ENCODE measurements at places on chromosomes 4 and X.

GRCh38 chr4:42579903-42580302 lies 77.0 kb downstream of the ATP8A1 start:
- no peak for DNase-seq

DNA sequence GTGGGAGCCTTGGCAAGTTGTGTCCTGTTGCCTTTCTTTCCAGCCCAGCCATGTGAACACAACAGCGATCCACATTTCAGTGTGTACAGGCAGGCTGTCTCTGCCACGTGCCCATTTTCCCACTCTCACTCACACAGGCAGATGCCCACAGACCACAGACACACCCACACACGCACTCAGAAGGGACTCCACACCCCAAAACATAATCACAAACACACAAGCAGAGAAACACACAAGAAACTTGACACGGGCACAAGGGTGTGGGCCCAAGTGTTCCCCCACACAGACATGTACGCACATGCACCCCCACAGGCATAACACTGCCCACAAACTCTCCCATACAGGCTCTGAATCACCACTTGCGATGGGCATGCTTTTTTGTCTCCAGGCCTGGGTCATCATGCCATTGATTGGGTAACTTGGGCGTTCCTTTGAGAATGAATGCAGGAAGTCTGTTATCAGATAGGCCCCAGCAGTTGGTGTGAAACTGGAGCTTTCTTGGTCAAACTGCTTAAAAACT lies 84.3 kb downstream of the NBDY start:
- peak; percentile 50 for DNase-seq

- DNase-seq, result no peak
Observed at GRCh38 chr4:26317766-26318165, 3.0 kb upstream of the RBPJ start.

DNA sequence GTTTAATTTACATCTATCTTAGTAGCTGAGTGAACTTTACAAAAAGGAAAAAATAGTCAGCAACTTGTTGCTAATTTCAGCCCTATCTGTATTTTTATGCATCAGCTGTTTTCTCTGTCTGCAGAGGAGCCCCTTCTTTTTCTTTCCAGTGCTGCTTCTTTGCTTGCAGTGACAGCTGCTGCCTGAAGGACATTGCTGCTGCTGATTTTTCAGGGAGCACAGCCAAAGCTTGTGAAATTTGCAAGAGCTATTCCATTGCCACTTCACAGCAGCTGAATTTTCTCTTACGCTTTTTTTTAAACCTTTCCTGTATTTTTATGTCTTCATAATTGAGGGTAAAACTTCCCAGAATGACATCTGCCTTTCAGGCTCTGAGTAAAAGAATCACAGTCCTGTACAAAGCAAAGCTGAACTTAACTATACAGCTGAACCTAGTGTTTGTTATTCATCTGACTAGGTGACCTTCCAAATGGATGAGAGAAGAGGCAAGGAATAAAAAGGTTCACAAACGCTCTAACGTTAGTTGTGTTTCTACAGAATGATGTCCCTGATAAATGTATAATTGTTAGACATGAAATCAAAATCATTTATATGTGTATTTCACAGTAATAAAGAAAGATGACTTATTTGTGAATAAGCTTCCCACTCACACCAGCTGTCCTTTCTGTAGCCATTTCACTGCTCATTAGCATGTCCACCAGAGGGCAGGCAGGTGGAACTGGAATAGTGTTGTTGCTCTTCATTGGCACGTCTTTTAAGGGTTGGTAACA lies 541.4 kb downstream of the ADGRL3 start:
- no peak for DNase-seq

- no peak for DNase-seq
Observed at GRCh38 chrX:10579112-10580011, 41.0 kb downstream of the MID1 start.

DNA sequence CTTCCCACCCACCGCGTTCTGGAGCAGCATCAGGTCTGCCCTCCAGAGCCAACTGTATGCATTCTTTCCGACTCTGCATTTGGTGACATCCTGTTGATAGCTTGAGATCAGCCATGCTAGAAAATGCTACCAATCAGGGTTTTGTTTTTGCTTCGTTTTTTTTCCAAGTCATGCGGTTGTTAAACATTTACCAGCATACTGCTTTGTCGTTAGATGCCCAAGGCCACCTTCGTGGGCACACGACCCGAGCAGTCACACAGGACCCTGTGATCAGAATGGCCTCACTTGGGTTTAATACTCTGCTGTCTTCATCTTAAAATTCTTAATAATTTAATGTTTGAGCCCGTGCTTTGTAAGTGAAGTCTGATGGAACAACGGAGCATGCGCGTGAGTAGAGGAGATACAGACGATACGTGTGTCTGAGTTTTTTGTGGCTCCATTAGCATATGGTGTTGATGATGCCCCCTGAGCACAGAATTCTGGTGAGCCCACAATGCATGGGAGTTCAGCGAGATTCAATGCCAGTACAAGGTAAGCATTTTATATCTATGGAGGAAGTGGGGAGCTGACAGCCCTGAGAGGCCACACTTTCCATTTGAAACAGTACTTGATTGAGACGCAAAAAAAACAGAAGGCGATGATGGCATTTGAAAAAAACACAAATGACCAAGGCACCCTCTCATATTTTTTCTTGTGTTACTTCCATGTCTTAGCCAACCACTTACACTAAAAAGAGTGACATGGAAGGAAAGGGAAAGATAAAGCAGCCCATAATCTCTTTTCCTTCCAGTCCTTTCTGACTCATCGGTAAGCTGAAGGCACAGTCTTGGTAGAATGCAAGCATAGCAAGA lies 323.6 kb downstream of the BCOR start:
- DNase-seq, result peak; percentile 17

- DNase-seq, result no peak
Observed at GRCh38 chr4:76591992-76592391, 157.0 kb downstream of the SHROOM3 start.

- DNase-seq, result no peak
Observed at GRCh38 chr4:90293320-90293719, 166.1 kb downstream of the CCSER1 start.

- no peak for DNase-seq
Observed at GRCh38 chr4:163071308-163071707, 95.4 kb downstream of the NAF1 start.

DNA sequence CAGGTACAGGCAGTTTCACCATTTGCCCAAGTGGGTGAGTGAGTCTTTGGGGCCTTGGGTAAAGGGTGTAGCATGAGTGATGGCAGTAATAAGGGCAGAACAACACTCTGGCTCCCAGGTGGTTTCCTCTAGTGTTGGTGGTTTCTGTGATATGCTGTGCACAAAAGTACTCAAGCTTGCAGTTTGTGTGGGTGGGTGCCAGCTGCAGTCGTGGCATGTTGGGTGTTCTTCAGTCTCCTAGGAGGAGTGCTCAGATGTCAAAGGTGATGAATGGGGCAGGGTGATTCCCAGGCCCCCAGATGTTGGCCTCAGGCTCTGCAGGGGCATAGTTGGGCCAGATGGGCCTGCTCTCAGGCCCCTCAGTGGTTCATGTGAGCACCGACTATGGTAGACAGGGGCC lies 166.1 kb upstream of the KLF8 start:
- no peak for DNase-seq

DNA sequence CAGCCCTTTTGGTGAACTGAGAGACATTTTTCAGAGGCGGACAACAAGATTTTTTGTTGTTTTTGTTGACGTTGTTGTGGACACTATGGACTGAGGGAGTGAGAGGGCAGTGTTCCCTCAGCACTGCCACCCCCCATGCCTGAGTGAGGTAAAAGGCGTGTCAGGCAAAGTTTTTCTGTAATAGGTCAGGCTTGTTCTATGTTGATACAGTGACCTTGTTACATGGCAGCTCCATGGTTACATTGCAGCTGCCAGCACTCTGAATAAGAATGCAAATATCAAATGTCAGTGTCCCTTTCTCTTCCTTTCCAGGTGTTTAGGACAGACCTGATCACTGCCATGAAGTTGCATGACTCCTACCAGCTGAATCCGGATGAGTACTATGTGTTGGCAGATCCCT lies 36.6 kb downstream of the JADE1 start:
- no peak for DNase-seq

DNA sequence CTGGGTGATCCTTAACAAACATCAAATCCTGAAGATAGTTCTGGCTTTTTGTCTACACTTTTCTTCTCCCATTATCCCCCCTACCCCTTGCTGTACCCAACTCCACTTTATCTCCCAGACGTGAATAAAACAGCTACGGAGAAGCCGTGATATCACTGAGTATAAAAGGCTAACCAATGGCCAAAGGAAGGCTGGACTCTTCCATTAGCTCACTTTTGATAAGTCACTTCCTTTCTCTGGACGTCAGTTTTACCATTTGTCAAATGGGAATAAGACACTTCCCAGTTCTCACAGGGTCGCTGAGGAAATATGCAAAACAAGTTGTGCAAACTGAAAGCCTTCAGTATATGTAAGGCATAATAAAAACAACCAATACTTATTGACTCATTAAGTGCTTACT lies 38.6 kb upstream of the EDA2R start:
- DNase-seq, result no peak

- DNase-seq, result no peak
Observed at GRCh38 chr4:91851456-91851855, 452.3 kb upstream of the GRID2 start.

- DNase-seq, result no peak
Observed at GRCh38 chrX:131985526-131986049, 37.5 kb upstream of the STK26 start.

- no peak for DNase-seq
Observed at GRCh38 chr4:104262678-104263077, 232.0 kb downstream of the CXXC4 start.

DNA sequence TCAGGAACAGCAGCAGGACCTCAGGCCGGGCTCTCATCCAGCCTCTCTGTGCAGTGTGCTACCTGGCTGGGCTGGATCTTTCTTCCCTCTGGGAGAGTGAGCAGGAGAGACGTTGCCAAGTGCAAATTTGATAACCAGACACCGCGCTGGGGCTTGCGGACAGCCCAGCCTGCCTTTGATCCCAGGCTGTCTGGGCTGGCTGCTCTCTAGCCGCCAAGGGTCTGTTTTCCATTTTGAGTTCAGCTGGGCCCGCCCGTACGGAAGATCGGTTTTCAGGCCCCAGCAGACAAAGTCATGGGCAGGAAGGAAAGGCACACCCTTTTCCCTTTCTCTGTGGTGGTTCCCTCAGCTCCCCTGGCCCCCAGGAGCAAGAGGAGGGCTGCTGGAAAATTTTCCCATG lies 90.2 kb downstream of the CPZ start:
- DNase-seq, result no peak
